ENCODE measurements at places on chromosomes 1 and 21. TPM values are rescaled to one million over a fixed set of nuclear protein-coding genes. Genes with fewer than 3 reads are reported as not detected.

DNA sequence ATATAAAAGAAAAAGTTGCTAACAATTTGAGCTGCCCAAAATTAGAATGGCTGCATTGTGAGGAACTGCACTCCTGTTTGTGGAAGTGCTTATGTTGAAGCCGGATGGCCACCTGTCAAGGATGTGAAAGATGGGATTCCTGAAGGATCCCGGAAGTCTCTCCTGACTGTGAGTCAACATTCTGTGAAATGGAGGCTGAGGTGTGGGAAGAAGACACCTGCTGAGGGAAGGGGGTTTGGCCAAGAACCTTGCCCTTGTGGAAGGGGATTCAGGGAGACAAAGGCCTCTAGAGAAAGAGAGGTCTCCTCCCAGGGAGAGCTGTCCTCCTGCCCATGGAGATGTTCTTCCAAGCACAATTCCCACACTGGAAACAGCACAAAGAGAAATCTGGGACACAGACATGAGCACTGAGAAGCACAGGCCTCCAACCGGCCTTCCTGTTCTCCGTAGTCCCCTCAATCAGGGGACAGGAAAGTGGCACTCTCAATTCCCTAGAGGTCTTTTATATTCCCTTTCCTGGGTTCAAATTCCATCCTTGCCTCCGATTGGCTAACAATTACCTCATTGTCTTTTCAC is 70.5 kb downstream of the CD2 start:
- no peak for DNase-seq

GRCh38 chr1:41573194-41573593 is 88.7 kb upstream of the EDN2 start:
- no peak for DNase-seq

CCDC185 gene
- total RNA-seq = not detected

- DNase-seq = no peak
Observed at GRCh38 chr1:102365071-102365470, 368.3 kb upstream of the OLFM3 start.

GRCh38 chr1:3611170-3612019 is at the start of gene MEGF6:
Gene MEGF6, minus strand, starts transcription at chr1:3611508. Its CDS starts 240 bp downstream, at chr1:3611268.
- no peak for DNase-seq
